GM23248 (cell line): ENCODE measurements at places on chromosomes 2 and 18. TPM values are rescaled to one million over a fixed set of nuclear protein-coding genes. Genes with fewer than 3 reads are reported as not detected.

SERPINB3 gene
- 0.24 TPM in 1 of 2 replicates, not detected in the other for polyA plus RNA-seq

DNA sequence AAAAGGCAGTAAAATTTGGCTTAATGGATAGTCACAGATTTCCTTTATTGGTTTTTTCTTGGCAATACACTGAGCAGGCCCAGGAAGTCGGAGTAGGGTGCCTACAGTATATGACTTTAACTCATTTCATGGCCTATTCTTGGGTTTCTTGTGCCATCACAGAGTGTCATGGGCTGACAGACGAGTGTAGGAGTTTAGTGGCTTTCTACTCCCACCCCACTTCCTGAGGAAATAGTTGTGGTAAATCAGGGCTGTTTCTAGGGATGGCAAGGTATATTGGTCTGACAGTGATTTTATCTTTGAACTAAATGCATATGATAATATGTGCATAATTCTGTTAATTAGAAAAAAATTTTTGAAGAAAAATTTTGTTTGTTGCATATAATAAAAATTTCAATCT, 100.1 kb downstream of the PLCL1 start:
- no peak for DNase-seq

GRCh38 chr2:173773076-173773475, 192.1 kb downstream of the SP3 start:
- no peak for DNase-seq

- no peak for DNase-seq
Observed at GRCh38 chr2:139360654-139361053, 580.5 kb upstream of the NXPH2 start.

TAF1B gene
- polyA plus RNA-seq, result 16.6 TPM in 2 replicates

DNA sequence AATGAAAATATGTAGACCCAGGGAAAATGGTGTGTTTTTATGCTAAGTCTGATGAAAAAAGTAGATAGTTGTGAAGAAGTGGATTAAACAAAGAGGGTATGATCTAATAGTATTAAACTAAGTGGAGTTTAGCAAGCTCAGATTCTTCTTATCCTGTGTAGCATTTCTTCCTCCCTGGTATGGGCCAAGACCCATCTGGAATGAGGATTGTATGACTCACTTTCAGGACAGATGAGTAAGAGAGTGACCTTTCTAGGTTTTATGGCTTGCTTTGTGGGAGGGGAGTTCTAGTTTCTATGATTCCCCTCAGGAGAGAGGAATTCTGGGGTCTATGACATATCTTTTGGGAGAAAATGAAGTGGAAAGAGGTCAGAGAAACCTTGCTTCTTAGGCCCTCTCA, 550.1 kb downstream of the SPAG16 start:
- peak; percentile 88 for DNase-seq

DNA sequence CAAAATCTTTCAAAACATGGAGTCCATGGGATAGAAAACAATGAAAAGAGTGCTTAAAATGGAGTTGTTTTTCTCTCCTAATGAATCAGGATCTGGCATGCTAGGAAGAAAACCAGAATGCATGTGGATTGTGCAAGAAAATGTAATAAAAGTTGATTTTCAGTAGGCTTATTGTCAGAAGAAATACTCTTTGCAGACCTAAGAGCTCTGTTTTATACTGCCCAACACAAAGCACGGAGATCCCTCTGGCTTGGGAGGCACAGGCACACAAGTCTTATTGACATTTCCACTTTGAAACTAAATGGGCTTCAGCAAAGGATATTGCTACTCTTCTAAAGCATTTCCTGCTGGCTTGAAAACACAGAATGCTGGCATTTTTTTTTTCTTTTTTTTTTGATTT, 15.5 kb upstream of the DAPL1 start:
- peak; percentile 58 for DNase-seq

TCF23 gene
- not detected in 2 replicates for polyA plus RNA-seq

- no peak for DNase-seq
Observed at GRCh38 chr2:101706819-101707177, 9.3 kb downstream of the MAP4K4 start.

GRCh38 chr2:158740621-158741020, 54.5 kb upstream of the DAPL1 start:
- DNase-seq, result peak; percentile 52

DNA sequence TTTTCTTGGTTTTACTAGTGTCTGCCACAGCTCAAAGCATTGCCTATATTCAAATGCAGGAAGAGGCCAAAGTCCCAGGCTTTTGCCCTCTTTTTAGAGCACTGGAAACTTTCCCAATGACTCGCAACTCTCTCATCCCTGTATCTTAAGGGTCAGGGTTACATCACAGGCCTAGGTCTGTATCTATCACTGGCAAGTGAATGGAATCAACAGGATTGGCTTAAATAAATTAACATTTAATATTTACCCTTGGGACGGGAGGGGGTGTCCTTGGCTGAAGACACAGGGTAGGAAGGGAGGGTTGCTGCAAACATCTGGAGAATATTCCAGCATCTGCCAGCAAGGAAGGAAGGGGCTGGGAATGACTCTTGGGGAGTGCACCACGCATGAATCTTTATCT, 242.6 kb downstream of the SLC4A3 start:
- peak; percentile 6 for DNase-seq

- no peak for DNase-seq
Observed at GRCh38 chr2:152434395-152435182, 99.6 kb downstream of the FMNL2 start.

AOX1 gene
- polyA plus RNA-seq, result 18.9 and 20.5 TPM in 2 replicates

DNA sequence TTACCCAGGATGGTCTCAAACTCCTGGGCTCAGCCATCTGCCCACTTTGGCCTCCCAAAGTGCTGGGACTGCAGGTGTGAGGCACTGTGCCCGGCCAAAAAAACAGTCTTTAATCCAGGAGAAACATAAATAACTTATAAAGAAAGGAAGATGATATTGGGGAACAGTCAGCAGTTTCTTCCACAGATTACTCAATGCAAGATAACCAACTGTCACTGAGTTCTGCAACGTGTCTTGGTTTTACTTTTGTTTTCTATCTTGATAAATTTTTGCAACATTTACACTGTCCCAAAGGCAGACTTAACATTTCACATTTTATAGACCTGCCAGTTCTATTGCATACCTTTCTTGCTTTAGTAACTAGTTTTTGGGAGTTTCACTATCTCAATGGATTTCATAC, 71.1 kb downstream of the ANKRD44 start:
- no peak for DNase-seq

DNA sequence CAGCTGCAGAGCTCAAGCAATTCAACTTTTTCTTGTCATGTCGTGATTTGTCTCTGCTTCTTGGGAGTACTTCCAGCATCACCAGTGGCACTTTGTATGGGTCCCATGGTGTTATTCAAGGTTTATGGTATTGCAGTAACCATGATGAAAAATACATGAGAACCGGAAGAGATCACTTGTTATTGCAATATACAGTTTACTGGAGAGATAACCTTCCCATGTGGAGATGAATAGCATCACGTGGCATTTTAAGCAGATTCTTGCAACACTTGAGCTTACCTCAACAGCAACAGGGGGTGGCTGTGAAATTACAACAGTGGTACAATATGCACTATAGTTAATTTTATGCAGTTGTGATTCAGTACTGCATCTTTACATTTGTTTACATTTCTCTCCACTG, 97.4 kb downstream of the APOB start:
- DNase-seq, result no peak

- no peak for DNase-seq
Observed at GRCh38 chr18:2412281-2412680, 159.0 kb downstream of the METTL4 start.

SMIM21 gene
- not detected in 2 replicates for polyA plus RNA-seq

- no peak for DNase-seq
Observed at GRCh38 chr2:78068808-78069207, 546.6 kb upstream of the LRRTM4 start.

- no peak for DNase-seq
Observed at GRCh38 chr2:71505770-71506140, 52.4 kb downstream of the DYSF start.

ACTR1B gene
- 53.4 and 55.9 TPM in 2 replicates for polyA plus RNA-seq

- peak; percentile 63 for DNase-seq
Observed at GRCh38 chr18:10190564-10190963, 263.9 kb upstream of the APCDD1 start.

AQP12B gene
- polyA plus RNA-seq, result not detected in 2 replicates

DNA sequence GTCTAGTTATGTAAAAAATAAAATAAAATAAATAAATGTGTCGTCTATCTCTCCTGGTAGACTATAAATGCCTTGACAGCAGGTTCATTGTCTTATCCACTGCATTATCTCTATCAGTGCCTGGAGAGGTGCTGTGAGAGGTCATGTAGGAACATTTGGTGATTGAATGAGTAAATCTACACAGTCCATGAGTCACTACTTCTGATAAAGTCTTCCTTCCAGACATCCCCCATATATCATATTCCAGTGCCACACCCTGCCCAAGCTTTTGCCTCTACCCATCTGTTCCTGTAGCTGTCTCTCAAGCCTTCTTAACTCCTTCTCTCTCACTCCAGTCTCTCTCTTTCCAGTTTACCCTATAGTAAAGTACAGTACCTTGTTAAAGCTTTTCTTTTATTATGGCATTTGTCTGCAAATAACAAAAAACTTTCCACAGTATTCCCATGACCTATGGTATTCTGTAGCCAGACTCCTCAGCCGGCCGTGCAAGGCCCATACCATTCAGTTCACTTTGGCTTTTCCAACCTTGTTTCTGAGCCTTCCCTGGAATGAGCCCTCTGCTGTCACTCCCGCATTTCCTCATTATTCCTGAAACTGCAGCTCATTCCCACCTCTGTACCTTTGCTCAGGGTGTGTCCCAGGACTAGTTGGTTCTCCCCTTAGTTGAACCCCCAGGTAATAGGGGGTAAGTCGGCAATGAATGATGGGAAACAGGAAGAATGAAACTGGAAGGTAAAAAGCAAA, 37.5 kb downstream of the ANXA4 start:
- DNase-seq, result peak; percentile 37

DNA sequence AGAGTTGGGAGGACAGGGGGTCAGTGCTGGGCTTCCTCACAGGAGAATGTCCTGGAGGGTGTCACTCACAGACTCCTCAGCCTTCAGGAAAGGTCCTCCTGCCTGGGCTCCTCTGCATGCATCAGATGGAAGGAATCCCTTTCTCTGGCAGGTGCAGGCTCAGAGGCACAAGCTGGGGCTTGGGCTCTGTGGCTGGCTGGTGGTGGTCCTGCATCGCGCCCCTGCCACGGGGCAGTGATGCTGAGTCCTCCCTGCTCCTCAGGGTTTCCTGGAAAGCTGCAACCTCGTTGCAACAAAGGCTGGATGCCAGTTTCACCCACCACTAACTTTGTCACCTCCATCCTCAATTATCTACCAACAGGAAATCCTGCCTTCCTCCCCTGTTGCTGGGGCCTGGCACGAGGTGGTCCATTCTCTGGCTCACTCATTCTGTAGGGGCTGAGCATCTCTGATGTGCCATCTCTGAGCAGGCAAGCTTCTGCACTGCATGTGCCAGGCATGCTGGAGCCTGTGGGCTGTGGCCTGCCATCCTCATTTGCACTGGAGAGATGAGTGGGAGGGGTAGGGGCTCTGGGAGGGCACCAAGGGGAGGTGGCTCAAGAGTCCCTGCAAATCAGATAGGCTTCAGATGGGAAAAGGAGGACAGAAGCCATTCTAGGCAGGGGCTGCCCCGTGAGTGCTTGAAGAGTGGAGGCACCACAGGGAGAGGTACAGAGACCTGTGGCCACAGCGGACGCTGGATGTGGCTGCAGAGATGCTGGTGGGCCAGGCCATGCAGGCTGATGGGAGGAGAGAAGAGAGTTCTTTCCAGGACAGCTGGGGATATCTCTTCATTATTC, 272.6 kb upstream of the HS6ST1 start:
- DNase-seq, result no peak

PLB1 gene
- polyA plus RNA-seq, result 0.25 and 0.44 TPM in 2 replicates

GRCh38 chr18:50397023-50397422, 22.2 kb downstream of the SKA1 start:
- DNase-seq, result no peak

UGT1A10 gene
- polyA plus RNA-seq, result not detected in 2 replicates

DNA sequence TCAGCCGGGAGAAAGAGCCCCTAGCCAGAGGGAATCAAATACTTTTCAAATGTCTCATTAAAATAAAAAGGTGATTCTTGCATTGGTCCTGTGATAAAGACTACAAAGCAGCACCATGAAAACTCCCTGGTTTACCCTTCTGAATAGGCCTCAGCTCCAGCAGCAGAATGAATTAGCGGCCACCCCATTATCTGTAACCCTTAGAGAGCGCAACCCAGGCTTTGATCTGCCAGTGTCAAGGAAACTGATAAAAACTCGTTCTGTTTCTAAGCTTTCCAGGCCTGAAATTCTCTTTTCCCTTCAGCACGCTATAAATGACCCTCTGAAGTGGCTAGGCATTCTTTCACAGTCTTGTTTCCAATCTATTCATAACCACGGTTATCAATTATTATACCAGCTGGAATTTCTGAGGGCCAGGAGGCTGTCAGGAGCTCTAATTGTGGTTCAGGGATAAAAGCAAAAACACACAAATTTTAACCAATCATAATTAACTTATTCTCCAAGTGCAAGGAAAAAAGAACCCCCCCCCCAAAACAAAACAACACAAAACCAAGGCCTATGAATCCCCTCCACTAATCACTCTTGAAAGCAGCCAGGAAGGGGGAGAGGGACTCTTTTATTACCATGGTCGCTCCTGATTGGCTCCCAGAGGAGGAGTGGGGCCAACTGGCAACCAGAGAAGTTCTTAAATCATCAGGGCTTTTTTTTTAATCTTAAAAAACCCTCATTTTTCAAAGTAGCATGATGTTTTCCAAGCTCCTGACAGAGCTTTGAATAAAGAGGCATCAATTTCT, 258.9 kb downstream of the CYRIA start:
- no peak for DNase-seq

GRCh38 chr2:176407706-176408105, 138.5 kb downstream of the MTX2 start:
- DNase-seq, result no peak

- no peak for DNase-seq
Observed at GRCh38 chr2:181334158-181334826, 122.9 kb upstream of the ITGA4 start.

- DNase-seq, result no peak
Observed at GRCh38 chr18:8868779-8869415, 163.5 kb downstream of the MTCL1 start.

FBXO41 gene
- polyA plus RNA-seq, result 0.38 and 0.44 TPM in 2 replicates

GRCh38 chr2:69789772-69790600, 39.5 kb upstream of the GMCL1 start:
- peak; percentile 59 for DNase-seq

DNA sequence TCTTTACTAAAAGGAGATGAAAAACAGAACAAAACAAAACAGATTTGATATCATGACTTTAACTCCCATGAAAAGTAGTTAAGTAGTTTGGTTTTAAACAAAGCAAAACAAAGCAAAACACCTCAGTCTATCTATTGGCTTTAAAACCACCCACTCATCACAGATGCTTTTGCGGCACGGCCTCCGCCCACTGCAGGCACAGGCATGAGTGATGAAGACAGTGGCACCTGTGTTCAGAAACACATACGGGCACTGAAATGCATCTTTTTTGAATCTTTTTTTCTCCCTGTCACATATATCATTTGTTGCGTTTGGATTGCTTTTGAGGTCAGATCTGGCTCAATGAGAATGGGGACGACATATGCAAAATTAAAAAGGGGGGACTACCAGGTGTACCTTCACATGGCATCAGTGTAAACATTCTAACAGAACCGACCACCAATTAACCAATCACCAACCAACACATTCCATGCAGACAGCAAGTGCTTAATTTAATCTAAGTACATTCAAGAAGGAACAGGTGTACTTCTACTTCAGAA, 147.4 kb upstream of the REV1 start:
- no peak for DNase-seq
